A549 treated with GW870086 at 1 μM for 4 hours (cell line): ENCODE measurements at places on chromosomes 16 and 17. TPM values are rescaled to one million over a fixed set of nuclear protein-coding genes. Genes with fewer than 3 reads are reported as not detected.

The CD300H gene
- total RNA-seq = 0.29 to 1.9 TPM (median 0.50 TPM) in 5 replicates

The OSBPL7 gene
- total RNA-seq = 11.2 to 18.1 TPM (median 16.4 TPM) in 5 replicates

The PLXDC1 gene
- 0.05 to 0.43 TPM (median 0.10 TPM) in 5 replicates for total RNA-seq

The RHBDF2 gene
- total RNA-seq = 52.4 to 67.1 TPM (median 60.7 TPM) in 5 replicates

The RNF43 gene
- total RNA-seq = 0.15 to 0.83 TPM (median 0.38 TPM) in 5 replicates

The FLII gene
- 214 to 246 TPM (median 235 TPM) in 5 replicates for total RNA-seq

The TAC4 gene
- total RNA-seq = not detected in 5 replicates

The CIITA gene
- total RNA-seq = 0.05 to 0.17 TPM (median 0.08 TPM) in 5 replicates

The CHST5 gene
- 0.05 to 0.10 TPM in 2 of 5 replicates, not detected in the others for total RNA-seq

The SDR42E1 gene
- 1.2 to 1.4 TPM (median 1.3 TPM) in 5 replicates for total RNA-seq

The FKBP10 gene
- 86.7 to 109 TPM (median 106 TPM) in 5 replicates for total RNA-seq

The PIMREG gene
- 40.3 to 52.0 TPM (median 48.4 TPM) in 5 replicates for total RNA-seq

The TM4SF5 gene
- total RNA-seq = 0.40 to 1.3 TPM (median 0.70 TPM) in 5 replicates

The CCL16 gene
- not detected in 5 replicates for total RNA-seq

The KRTAP3-1 gene
- not detected in 5 replicates for total RNA-seq

The ADAD2 gene
- not detected in 5 replicates for total RNA-seq

The TMEM92 gene
- 18.0 to 31.0 TPM (median 24.0 TPM) in 5 replicates for total RNA-seq

The CPHXL2 gene
- total RNA-seq = not detected in 5 replicates

The CACNG1 gene
- total RNA-seq = 0.10 to 0.16 TPM in 2 of 5 replicates, not detected in the others
